Ovary (tissue), 10 donors: ENCODE measurements at places on chromosomes 3 and 15. TPM values are rescaled to one million over a fixed set of nuclear protein-coding genes. Genes with fewer than 3 reads are reported as not detected.

DNA sequence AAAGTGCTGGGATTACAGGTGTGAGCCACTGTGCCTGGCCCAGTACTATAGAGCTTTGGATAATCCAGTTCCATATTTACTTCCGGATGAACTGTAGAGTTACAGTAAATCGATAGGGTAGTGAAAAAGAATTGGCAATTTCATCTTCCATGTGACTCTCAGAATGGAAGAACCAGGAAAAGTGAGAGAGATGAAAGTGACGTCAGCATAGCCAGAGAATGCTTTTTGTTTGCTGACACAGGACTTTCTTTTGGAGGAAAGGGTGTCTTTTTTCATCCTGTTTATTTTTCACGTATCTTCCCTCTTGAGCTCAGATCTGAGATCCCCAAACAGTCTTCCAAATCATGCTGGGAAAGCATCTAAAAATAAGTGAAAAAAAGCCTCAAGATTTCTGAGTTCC lies 91.2 kb upstream of the KCNAB1 start:
- DNase-seq = no peak

DNA sequence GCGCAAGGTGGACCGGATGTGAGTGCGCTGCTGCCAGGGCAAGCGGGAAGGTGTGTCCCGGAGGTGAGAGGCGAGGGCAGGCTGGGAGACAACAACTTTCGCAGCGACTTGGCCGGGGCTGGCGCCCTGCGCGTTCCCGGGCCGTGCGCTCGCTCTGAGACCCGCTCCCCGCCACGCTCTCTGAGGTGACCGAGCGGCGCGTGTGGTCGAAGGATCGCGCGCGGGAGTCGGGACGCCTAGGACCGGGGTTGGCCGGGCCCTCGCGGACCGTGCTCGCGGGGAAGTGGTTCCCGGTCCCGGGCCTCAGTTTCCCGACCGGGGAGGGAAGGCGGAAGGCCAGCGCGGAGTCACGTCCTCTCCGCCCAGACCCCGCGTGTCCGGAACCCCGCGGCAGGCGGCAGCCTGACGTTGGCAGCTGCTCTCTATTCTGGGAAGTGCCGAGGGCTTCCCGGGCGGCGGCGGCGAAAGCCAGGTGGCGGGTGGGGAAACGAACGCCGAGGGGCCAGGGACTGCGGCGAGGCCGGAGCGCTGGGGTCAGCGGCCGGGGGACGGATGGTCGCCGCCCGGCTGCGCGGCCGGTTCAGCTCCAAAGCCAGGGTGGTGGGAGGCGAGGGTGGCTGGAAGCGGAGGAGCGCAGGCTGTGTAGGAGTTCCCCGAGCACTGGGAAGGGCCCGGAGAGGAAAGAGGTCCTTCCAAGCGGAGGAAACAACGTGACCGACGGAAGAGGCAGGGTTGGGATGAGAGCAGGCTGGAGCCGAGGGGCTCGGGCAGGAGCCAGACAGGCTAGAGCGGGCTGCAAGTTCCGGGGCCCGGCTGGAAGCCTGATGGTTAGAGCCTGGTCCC lies 1.0 kb upstream of the IGF2BP2 start:
- peak; percentile 29 for DNase-seq

- peak; percentile 52 for DNase-seq
Measured at GRCh38 chr3:183576487-183577107, 21.1 kb upstream of the KLHL6 start.

DNA sequence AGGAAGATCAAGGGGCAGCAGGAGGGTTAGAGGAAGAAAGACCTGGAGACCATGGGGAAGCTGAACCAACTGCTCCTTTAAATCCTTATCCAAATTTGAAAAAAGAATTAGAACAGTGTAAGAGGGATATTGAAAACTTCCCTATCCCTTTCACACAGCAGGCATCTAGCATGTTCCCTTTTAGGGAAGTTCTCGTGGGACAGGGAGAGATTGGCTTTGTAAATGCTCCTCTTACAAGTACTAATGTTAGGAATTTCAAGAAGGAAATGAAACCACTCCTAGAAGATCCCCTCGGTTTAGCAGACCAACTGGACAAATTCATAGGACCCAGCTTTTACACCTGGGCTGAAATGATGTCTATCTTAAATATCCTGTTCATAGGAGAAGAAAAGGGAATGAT lies 41.5 kb downstream of the PPCDC start:
- DNase-seq = no peak

DNA sequence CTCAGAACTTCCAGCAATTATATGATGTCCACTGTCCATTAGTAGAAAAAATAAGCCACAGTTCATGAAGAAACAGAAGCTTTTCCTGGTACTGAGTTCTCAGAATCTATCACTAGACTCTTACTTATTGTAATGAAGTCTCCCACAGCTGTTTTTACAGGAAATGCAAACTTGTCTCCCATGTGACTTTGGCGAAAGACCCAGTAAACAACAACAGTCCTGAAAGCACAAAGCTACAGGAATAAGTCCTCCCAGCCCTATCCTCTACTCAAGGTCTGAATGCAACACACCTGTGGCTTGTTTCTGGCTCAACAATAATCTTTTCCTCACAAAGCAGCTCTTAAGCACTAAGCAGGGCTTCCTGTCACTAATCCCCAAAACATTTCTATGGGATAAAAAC lies 55.9 kb downstream of the EOMES start:
- no peak for DNase-seq

GRCh38 chr15:57220205-57220604 lies 156.1 kb upstream of the CGNL1 start:
- no peak for DNase-seq

GRCh38 chr3:25454005-25454927 lies 26.2 kb downstream of the RARB start:
- DNase-seq = no peak

DNA sequence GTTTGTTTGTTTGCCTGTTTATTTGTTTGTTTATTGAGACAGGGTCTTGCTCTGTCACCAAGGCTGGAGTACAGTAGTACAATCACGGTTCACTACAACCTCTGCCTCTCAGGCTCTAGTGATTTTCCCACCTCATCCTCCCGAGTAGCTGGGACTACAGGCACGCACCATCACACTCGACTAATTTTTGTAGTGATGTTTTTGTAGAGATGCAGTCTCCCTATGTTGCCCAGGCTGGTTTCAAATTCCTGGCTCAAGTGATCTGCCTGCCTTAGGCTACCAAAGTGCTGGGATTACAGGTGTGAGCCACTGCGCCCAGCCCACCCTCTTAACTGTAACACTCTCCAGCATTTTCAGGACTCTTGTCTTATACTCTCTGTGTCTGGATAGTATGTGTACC lies 26.7 kb downstream of the PLD1 start:
- DNase-seq = no peak

- DNase-seq = no peak
Measured at GRCh38 chr3:49883998-49884397, 14.3 kb upstream of the CAMKV start.

GRCh38 chr3:186883686-186884058 lies 41.2 kb downstream of the ADIPOQ start:
- no peak for DNase-seq

DNA sequence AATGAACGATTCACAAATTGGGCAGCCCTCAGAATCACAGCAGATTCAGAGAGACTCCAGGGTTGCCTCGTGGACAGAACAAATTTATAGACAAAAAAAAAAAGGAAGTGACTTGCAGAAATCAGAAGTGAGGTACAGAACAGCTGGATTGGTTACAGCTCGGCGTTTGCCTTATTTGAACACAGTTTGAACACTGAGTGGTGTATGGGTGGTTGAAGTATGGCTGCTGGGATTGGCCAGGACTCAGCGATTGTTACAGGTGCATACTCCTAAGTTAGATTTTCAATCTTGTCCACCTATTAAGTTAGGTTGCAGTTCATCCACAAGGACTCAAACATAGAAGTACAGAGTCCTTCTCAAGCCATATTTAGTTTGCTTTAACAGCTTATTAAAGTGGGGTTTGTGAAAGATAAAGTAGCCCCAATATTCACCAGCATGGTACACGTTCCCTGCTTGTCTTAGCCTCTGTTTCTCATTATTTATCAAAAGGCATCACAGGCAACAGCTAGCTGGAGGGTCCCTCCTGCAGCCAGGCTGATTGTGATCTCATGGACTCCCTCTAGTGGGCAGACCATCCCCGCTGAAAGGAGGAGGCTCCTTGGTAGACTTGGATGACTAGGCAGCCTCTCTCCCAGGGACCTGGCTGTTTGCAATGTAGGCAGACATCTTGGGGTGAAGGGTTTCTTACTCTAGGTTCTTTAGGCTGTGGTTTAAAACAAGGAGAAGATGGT lies 17.6 kb upstream of the ALDH1L1 start:
- peak; percentile 74 for DNase-seq

ERC2 gene
- total RNA-seq = 2.1 TPM

FOXL2 gene
- total RNA-seq = 35.4 TPM

DNASE1L3 gene
- 0.80 TPM for total RNA-seq

PAQR9 gene
- not detected for total RNA-seq

AEN gene
- 23.4 TPM for total RNA-seq

C3orf20 gene
- 0.10 TPM for total RNA-seq

GOLGA8H gene
- 0.36 TPM for total RNA-seq
